Left ventricle myocardium superior (tissue), 1 donor: ENCODE measurements at places on chromosomes 5 and 9. TPM values are rescaled to one million over a fixed set of nuclear protein-coding genes. Genes with fewer than 3 reads are reported as not detected.

The ACTBL2 gene
- total RNA-seq: not detected

The MARCOL gene
- not detected for total RNA-seq

The PKD2L2 gene
- 0.55 TPM for total RNA-seq

The RGS7BP gene
- total RNA-seq: 6.4 TPM

DNA sequence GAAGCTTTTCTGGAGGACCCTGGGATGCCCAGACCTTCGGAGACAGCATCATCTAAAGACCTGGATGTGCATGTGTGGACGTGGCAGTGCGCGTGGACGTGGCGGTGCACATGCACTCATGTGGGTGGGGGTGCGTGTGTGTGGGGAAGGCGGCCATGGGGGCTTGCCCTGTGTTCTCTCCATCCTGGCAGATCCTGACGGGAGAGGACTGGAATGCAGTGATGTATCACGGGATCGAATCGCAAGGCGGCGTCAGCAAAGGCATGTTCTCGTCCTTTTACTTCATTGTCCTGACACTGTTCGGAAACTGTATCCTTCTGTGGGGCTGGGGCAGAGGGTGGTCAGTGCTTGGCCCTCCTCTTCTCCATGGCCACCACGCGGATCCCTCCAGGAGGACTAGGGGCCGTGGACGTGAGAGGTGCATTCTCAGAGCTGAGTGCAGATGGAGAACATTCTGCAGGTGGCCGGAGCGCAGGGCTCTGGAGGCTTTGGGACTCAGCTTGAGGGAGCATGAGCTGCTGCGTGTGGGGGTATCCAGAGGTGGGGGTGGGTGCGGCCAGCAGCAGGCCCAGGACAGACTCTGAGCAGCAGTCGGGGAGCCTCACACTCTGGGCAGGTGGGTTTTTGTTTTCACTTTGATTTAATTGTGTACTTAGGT, 129.1 kb downstream of the CACNA1B start:
- peak; percentile 6 for DNase-seq

DNA sequence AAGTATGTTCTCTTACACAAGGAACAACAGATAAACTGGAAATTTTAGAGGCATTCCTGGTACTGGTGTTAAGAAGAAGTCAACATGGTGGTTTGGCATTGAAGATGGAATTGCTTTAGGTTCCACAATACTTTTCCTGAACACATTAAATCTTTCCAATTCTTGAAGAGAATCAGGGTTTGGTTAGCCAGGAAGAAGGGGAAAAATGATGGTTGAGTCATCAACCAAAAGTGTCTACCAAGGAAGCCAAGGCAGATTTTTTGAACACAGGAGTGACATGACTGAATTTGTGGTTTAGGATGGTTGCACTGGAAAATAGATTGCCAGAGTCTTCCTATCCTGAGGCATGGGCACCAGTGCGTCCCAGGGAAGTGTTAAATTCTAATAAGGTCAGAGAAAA, 433.4 kb downstream of the TMEM38B start:
- DNase-seq: no peak

DNA sequence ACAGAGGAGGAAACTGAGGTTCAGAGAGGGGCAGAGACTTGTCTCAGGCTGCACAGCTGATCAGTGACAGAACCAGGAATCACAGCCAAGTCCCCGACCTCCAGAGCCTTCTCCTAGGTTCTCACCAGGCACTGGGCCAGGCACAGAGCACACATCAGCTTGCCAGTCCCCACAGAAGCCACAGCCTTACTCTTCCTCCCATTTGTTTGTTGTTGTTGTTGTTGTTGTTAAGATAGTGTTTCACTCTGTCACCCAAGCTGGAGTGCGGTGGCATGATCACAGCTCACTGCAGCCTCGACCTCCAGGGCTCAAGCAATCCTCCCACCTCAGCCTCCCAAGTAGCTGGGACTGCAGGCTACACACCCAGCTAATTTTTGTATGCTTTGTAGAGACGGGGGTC, 41.4 kb downstream of the NAIF1 start:
- DNase-seq: no peak

The NMUR2 gene
- total RNA-seq: 0.20 TPM
